ENCODE measurements at places on chromosomes 5 and 9.

GRCh38 chr9:2227144-2227867, 212.2 kb downstream of the SMARCA2 start:
- DNase-seq: no peak

GRCh38 chr9:27533311-27533710, 3.7 kb upstream of the MOB3B start:
- no peak for DNase-seq

- no peak for DNase-seq
Measured at GRCh38 chr5:179795049-179795862, 1.5 kb downstream of the LTC4S start.

DNA sequence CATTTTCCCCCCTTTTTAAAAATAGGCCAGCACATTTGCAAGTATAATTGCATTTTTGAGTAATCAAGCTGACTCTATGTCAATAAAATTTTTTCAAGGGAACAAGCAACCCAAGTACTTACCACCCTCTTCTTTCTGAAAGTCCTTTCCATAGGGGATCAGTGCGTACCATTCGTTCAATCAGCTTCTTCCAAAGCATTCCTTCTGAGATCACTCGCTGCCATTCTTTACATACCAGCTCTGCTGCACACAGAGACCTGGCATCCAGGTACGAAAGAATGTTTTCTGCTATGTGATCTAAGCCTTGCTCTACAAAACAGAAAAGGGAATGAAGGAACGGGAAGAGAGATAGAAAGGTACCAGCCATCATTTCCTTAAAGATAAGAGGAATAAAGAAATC, 106.6 kb downstream of the FBXW11 start:
- DNase-seq: no peak

DNA sequence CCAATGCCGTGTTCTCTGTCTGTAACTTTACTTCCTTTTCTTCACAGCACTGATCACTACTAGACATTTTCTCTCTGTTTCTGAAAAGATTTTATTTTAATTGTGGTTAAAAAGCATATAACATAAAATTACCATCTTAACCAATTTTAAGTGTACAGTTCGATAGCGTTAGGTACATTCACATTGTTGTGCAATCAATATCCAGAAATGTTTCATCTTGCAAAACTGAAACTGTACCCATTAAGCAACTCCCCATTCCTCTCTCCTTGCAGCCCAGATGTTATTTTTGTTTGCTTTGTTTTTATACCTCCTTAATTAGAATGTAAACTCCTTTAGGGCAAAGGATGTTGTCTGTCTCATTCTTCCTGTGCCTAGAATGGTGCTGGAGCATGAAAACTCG, 47.5 kb downstream of the COL27A1 start:
- no peak for DNase-seq

DNA sequence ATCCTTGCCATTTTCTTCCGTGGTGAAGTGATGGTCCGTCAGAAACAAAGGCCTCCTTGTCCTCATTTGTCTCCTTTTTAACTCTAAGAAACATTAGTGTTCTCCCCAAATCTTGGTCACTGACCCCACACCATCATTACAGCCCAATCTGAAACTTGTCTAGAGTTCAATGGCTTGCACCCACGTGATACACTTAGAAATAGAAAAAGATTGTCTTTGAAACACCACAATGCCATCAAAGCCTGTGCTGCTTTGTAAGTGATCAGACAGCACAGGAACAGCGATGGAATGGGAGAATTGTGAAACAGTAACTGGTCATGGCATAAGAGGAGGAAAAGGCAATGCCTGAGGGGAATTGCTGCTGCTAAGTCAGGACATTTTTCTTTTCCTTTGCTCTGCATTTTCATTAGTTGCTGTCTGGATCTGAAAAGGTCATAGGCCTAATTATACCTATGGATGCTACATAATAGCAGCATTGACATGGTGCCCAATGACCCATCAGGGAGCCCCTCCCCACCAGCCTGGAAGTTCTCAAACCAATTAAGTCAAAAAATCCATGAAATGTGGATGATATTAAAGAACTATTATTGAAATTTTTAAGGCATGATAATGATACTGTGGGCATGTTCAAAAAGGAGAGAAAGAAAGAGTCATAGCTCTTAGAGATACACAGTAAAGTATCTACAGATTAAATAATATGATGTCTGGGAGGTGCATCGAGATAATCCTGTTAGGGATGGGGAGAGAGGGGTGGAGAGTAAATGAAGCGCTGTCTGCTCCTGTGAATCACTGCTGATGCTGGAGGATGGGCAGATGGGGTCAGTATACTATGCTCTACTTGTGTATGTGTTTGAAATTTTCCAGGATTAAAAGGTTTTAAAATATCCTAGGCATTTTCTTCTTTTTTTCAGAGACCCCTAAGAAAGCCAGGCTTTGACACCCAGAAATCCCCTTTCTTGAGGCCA, 83.6 kb downstream of the ENC1 start:
- no peak for DNase-seq
